ENCODE measurements at places on chromosomes 2 and 18.

DNA sequence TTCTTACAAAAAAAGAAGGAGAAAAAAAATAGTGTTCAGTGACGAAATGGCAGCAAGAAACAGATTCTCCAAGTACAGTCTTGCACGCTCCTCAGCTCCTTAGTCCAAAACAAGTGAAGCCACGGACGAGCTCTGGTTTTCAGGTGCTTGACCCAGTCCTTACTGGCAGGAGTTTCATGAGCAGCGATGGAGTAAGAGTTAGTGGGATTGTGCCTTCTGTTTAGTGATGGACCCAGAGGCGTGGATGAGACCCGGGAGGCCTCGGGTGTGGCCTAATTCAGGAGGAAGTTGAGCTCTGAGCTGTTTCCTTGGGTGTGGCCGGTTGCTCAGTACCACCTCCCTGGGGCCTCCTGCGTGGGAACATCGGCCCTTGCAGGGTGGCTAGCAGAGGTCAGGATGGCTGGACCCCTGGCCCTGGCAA lies 52.0 kb downstream of the KIF5C start:
- peak overlapping the region; percentile 29 for H3K4me3 ChIP-seq
- H3K27ac ChIP-seq = no peak overlapping the region
- H3K36me3 ChIP-seq = no peaks in the 10 kb centered on the region
- H3K27me3 ChIP-seq = no peaks in the 10 kb centered on the region
- DNase-seq = no peak

DNA sequence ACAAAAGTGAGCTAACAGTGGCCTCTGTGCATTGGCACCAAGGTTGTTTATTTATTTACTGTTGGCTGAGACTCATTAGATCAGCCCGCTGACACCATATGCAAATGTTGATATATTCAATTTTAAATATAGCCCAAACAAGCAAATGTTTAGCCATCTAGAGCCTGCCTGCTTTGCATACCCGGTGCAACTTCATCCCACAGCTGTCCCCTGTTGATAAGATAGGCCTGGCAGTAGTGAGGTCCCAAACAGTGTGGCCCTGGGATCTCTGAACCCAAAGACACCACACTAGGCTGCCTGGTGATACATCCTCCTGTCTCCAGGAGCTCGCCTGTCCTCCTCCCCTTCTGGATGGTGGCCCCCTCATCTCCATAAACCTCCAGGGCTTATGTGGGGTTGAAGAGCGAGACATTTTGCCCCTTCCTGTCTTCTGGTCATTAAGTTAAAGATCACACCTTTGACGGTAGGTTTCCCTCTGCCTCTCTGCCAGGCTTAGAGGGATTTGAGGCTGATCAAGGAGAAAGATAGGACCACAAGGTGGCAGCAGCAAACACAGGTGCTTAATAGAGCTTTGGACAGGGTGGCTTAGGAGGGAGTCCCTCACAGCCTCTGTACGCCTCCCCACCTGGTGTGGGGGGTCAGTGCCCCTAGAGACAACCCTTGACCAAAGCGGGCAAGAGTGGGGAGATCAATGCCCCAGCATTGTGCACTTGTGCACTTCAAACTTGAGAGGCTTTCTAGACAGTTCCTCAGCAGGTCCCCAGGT lies 23.7 kb upstream of the MYO5B start:
- no peak overlapping the region for H3K4me3 ChIP-seq
- no peak overlapping the region for H3K27ac ChIP-seq
- H3K27me3 ChIP-seq = peaks cover 13% of the 10 kb centered on the region
- no peaks in the 10 kb centered on the region for H3K36me3 ChIP-seq
- DNase-seq = peak; percentile 49

DNA sequence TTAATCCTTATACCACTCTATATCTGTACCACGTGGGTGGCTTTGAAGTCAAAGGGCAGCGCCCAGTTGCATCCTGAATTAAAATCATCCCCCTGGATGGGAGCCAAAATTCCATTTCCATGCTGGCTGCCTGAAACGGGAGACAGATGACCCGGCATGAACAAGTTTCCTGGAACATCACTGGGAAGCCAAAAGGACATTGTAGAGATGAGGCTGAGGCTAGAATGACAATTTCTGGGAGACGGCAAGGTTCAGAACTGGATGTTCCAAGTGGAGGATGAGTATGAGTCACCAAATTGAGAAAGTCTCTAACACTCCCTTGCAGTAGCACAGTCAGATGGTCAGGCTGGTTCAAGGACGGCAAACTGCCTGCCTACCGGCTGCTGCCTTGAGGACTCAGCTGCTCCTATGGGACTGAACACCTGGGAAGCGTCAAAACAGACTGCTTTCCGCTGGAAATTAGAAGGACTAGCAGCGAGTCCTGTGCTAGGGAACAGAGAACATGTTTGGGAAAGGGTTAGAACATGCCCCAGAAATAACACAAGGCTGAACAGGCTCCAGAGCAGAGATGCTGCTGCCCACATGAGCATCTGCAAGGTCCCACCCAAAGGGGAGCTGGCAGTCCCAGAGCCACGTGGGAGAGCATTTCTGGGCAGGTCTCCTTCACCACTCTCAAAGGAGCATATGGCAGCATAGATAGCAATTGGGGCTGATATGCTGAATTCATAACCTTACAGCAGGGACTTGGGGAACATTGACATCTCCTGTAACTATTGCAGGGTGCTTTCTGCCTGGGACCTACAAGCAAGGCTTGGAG lies 32.0 kb downstream of the YPEL5 start:
- H3K27ac ChIP-seq = peak overlapping the region; percentile 67
- no peaks in the 10 kb centered on the region for H3K27me3 ChIP-seq
- peak; percentile 26 for DNase-seq
- no peaks in the 10 kb centered on the region for H3K36me3 ChIP-seq
- H3K4me1 ChIP-seq = no peaks in the 10 kb centered on the region
- no peak overlapping the region for H3K4me3 ChIP-seq

DNA sequence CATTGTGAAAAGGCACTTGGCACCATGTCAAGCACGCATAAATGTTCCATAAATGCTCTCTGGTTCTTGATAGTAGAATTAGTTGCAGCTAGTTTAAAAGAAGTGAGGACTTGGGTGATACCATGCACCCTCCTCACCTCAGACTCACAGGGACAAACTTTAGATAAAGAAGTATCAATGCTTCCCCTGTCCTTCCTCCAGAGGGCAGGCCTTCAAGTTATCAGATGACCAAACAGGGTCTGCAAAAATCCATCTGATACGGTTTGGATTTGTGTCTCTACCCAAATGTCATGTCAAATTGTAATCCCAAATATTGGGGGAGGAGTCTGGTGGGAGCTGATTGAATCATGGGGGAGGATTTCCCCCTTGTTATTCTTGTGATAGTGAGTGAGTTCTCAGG lies 54.1 kb downstream of the C1QL2 start:
- DNase-seq = no peak
- H3K27me3 ChIP-seq = no peaks in the 10 kb centered on the region
- H3K36me3 ChIP-seq = no peaks in the 10 kb centered on the region

DNA sequence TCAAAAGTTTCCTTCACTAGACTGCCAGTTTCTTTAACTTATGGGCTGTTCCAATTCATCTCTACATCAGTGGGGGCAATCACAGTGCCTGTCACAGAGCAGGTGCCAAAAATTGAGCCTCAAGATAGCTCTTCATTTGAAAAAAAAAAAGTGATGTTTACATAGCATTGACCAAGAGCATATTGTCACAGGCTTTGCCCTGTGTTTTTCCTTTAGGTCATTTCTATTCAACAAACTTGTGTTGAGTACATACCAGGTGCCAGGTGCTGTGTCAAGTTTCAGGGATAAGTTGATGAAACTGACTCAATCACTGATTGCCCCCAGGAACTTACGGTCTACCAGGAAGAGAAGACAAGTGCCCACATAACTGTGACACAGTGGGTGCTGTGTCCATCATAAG lies 22.2 kb upstream of the NT5C1B start:
- H3K4me1 ChIP-seq = peaks cover 22% of the 10 kb centered on the region
- H3K27me3 ChIP-seq = no peaks in the 10 kb centered on the region
- H3K36me3 ChIP-seq = no peaks in the 10 kb centered on the region
- peak; percentile 28 for DNase-seq
- H3K4me3 ChIP-seq = no peak overlapping the region

- H3K27ac ChIP-seq = no peak overlapping the region
- no peaks in the 10 kb centered on the region for H3K36me3 ChIP-seq
- no peak overlapping the region for H3K4me3 ChIP-seq
- no peaks in the 10 kb centered on the region for H3K4me1 ChIP-seq
- no peak for DNase-seq
- no peaks in the 10 kb centered on the region for H3K27me3 ChIP-seq
Observed at GRCh38 chr2:205427112-205427511, 255.2 kb upstream of the NRP2 start.

DNA sequence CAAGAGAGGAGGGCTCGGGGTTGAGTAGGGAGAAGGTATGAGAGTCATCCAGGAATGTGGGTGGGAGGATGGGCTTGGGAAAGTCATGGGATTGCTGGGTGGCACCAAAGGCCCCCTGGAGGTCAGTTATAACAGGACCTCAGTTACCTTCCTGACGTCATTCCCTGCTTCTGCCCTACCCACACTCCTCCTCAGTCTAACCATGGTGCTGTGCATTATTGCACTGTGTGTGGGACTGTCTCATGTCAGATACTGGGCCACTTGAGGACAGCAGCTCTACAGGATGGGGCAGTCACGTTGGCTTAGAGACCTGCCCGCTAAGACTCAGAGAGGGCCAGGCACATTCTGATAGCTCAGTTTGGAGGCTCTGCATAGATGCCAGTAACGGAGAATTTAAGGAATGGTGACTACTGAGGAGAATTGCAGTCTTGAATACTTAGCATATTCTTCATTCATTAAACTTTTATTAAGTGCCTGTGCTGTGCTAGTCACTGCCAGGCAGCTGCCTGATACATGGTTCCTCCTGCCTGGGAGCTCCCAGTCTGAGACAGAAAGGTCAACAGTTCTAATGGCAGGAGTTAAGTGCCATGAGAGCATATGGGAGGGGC lies 90.5 kb downstream of the LAMA3 start:
- no peak for DNase-seq
- no peak overlapping the region for H3K4me3 ChIP-seq
- H3K36me3 ChIP-seq = no peaks in the 10 kb centered on the region
- H3K4me1 ChIP-seq = no peaks in the 10 kb centered on the region
- no peaks in the 10 kb centered on the region for H3K27me3 ChIP-seq
- H3K27ac ChIP-seq = no peak overlapping the region

DNA sequence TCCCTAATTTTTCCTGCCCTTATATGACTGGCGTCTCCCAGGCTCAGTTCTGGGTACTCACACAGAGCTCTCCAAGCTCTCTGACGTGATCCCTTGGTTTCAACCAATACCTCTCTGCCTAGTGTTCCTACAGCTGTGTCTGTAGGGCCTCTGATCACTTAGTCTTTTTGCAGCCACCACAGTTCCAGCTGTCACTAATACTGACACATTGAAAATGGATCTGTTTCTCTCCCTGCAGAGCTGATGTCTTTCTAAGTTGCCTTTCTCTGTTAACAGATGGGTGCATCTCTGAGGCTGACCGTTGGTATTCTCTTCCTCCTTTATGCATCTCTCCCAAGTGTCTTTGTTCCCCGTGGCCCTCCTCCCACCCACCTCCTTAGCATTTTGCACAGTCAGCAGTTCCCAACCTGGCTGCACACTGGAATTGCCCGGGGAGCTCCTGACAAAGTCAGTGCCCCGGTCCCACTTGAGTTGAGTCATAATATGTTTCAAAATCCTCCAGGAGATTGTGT lies 62.5 kb downstream of the CERS6 start:
- H3K36me3 ChIP-seq = no peaks in the 10 kb centered on the region
- no peak for DNase-seq
- peak overlapping the region; percentile 65 for H3K27ac ChIP-seq
- peaks cover 75% of the 10 kb centered on the region for H3K4me1 ChIP-seq
- H3K27me3 ChIP-seq = no peaks in the 10 kb centered on the region
- H3K4me3 ChIP-seq = no peak overlapping the region

DNA sequence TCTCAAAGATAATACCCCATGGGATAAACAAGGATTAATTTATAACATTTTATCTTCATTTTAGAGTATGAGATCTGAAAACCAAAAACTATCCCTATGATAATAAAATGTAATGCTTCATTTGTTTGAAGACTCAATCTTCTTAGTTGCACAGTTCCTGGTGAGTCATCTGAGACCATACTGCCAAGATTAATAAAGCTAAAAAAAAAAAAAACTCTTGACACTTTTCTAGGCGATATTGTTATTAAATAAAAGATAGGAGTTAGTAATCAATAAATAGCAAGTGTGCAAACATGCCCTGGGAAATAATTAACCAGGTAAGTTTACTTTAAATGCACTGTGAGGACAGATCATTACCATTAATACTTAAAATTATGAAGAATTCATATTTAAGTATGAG lies 83.9 kb downstream of the RPE start:
- H3K4me3 ChIP-seq = no peak overlapping the region
- H3K36me3 ChIP-seq = peaks cover 6% of the 10 kb centered on the region
- H3K4me1 ChIP-seq = no peaks in the 10 kb centered on the region
- no peaks in the 10 kb centered on the region for H3K27me3 ChIP-seq
- no peak overlapping the region for H3K27ac ChIP-seq

- H3K4me3 ChIP-seq = no peak overlapping the region
- no peak for DNase-seq
- H3K4me1 ChIP-seq = no peaks in the 10 kb centered on the region
- no peak overlapping the region for H3K27ac ChIP-seq
- no peaks in the 10 kb centered on the region for H3K27me3 ChIP-seq
Observed at GRCh38 chr2:240789051-240789453, 31.0 kb downstream of the KIF1A start.

DNA sequence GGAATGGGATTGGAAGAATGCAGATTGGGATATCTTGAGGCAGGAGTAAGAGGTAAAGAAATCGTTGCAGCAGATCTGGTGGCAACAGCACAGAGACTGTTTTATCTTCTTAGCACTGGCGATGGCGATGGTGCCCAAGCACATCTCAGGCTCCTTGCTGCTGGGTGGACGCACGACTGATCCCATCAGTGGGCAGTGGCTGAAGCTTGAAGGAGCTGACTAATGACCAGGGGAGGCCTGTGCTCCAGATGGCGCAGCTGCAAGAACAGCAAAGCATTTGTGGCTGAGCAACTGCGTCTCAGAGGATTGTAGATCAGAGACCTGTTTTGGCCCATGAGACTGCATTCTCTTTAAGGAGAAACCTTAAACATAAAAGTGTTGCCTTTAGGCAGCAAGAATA lies 54.6 kb downstream of the GALR1 start:
- no peak overlapping the region for H3K4me3 ChIP-seq
- no peaks in the 10 kb centered on the region for H3K36me3 ChIP-seq
- H3K27ac ChIP-seq = no peak overlapping the region
- H3K4me1 ChIP-seq = no peaks in the 10 kb centered on the region
- no peaks in the 10 kb centered on the region for H3K27me3 ChIP-seq

DNA sequence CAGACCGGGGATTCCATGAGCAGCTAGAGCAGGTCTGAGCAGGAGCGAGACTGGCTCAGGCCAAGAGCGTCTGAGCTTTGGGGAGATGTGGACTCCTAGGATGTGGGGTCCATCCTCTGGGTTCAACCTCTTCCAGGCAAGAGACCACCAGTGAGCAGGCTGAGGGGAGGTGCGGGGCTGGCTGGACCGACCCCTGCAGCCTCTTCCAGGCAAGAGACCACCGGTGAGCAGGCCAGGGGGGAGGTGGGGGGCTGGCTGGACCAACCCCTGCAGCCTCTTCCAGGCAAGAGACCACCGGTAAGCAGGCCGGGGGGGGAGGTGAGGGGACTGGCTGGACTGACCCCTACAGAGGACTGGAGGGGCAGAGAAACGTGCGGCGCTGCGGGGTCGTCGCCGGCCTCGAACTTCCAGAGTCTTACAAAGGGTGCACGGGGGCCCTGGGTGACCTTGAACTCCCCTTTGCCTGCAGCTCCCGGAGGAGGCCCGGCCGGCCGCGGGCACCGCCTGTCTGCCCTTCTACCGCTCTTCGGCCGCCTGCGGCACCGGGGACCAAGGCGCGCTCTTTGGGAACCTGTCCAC lies 63.4 kb downstream of the TPO start:
- H3K36me3 ChIP-seq = no peaks in the 10 kb centered on the region
- H3K27me3 ChIP-seq = no peaks in the 10 kb centered on the region
- no peak for DNase-seq
- H3K4me1 ChIP-seq = no peaks in the 10 kb centered on the region
- H3K4me3 ChIP-seq = no peak overlapping the region

GRCh38 chr2:38438883-38439612 lies 62.0 kb upstream of the ATL2 start:
- no peaks in the 10 kb centered on the region for H3K27me3 ChIP-seq
- peaks cover 16% of the 10 kb centered on the region for H3K4me1 ChIP-seq
- peak; percentile 59 for DNase-seq
